ENCODE measurements at places on chromosomes 1 and 21. TPM values are rescaled to one million over a fixed set of nuclear protein-coding genes. Genes with fewer than 3 reads are reported as not detected.

GRCh38 chr1:14347776-14348175, 250.7 kb upstream of the KAZN start:
- no peak for DNase-seq

DNA sequence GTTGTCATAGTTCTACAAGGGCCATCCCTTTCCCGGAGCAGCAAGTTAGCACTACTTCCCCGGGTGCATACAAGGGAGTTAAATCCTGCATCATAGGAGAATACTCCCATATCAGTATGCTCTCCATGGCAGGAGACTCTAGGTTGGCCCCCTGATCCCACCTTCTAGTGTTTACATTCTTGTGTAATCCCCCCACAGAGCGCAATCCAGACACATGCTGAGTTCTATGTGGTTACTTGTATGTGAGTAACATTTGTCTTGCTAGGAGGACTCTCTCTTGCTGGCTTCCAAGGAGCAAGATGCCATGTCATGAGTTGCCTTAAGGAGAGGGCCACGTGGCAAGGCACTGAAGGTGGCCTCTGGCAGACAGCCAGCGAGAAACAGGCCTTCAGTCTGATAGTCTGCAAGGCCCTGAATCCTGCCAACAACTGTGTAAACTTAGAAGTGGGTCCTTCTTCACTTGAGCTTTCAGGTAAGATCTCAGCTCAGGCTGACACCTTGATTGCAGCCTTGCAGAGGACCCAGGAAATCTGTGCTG, 155.3 kb downstream of the CDC7 start:
- no peak for DNase-seq

PIGR gene
- not detected for total RNA-seq

DNA sequence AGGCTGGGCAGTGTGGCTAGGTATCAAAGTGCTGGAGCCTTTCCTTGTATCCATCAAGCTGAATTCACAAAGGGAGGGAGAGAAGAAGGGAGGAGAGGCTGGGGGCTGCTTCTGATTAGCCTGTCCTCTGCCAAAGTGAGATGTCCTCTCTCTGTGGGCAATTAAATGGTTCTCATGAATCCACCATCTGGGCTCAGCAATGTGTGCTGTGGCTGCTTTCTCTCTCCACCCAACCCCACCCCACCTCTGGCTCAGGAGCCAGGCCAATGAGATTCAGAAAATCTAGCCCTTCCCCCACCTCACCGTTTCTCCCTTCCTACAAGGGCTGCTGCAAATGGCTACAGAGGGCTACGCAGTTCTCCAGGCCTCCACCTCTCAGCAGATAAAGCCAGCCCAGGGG, 154.6 kb downstream of the TENT5C start:
- DNase-seq, result no peak

UBXN11 gene
- 5.3 TPM for total RNA-seq

Data from SJCRH30 (cell line).